ENCODE measurements at places on chromosomes 5 and 9.

GRCh38 chr9:2837915-2838314 lies 6.0 kb downstream of the PUM3 start:
- no peak overlapping the region for H3K4me3 ChIP-seq
- H3K4me1 ChIP-seq = peaks cover 7% of the 10 kb centered on the region
- no peaks in the 10 kb centered on the region for H3K27me3 ChIP-seq
- DNase-seq = no peak
- H3K36me3 ChIP-seq = peaks cover 40% of the 10 kb centered on the region

- H3K4me1 ChIP-seq = no peaks in the 10 kb centered on the region
- no peak overlapping the region for H3K27ac ChIP-seq
- H3K36me3 ChIP-seq = no peaks in the 10 kb centered on the region
Observed at GRCh38 chr9:36325081-36325828, 67.0 kb upstream of the GNE start.

DNA sequence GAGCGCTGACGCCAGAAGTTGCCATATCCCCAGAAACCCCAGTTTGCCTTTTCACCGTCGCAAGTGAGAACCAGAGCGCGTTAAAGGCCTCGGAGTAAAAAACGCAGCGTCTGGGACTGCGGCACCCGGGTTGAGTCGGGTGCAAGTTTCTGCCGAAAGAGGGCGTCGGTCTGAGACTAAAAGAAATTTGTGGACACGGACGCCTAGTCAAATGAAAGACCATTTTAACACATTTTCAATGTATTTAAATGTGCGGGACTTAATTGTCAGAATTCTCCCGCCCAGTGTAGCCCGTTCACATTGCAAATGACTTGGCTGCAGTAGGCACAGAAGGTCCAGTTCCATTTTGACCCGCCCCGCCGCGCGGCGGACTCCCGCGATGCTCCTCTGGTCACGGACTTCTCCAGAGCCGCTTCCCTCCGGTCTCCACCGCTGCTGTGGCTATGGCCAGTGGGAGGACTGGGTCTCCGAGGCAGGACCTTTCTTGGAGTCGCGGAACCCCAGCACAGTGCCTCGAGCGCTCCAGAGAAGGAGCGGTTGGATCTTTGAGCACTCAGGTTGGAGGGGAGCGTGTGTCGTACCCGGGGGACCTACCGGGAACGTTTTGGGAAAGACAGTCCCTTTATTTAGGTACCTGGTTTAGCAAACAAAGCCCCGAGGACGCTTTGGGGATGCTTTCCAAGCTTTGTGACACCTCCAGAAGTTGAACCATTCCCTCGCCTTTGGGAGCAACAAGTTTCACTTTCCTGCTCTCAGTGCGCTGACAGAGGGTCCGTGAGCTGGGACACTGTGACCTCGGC lies 1.2 kb upstream of the NPR3 start:
- peak overlapping the region; percentile 75 for H3K4me3 ChIP-seq
- peaks cover 44% of the 10 kb centered on the region for H3K4me1 ChIP-seq
- H3K27ac ChIP-seq = no peak overlapping the region

DNA sequence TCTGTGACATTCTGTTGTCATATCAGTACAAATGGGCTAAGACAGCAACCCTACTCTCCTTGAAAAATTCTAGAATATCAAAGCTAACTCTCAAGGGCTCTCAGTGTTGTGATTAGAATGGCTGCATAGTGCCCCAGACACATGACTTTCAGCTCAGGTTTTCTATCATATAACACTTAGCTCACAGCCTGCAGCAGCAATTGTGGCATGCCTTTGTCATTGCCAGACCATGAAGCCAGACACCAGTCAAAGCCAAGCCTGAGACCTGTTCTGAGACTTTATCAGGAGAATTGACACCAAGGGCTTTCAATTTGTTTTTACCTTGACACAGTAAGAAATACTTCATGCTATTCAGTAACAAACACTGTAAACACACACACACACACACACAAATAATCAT lies 159.0 kb upstream of the SNX2 start:
- DNase-seq = no peak
- H3K36me3 ChIP-seq = no peaks in the 10 kb centered on the region
- no peaks in the 10 kb centered on the region for H3K27me3 ChIP-seq
- no peak overlapping the region for H3K27ac ChIP-seq

DNA sequence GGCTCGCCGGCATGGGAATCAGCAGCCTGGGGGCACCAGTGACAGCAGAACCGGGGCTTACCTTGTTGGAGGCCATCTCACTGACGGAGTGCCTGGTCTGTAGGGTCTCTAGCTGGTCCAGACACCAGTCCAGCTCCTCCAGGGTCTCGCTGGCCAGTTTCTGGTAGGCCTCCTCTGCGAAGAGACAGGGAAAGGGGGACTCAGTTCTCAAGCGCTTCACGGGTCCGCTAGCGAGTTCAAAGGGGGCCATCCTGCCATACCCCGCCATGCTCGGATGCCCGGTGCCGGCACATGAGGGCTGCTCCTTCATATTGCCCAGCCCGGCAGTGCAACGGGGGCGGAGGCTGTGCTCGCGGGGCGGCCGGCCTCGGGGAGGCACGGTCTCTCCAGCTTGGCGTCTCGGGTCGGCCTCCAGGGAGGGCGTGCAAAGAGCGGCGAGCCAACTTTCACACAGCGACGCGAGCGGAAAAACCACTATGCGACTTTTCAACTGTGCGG lies 456.0 kb downstream of the RAB3C start:
- H3K36me3 ChIP-seq = no peaks in the 10 kb centered on the region
- H3K4me3 ChIP-seq = peak overlapping the region; percentile 87
- H3K27me3 ChIP-seq = peaks cover 52% of the 10 kb centered on the region
- peak; percentile 43 for DNase-seq
- no peak overlapping the region for H3K27ac ChIP-seq

DNA sequence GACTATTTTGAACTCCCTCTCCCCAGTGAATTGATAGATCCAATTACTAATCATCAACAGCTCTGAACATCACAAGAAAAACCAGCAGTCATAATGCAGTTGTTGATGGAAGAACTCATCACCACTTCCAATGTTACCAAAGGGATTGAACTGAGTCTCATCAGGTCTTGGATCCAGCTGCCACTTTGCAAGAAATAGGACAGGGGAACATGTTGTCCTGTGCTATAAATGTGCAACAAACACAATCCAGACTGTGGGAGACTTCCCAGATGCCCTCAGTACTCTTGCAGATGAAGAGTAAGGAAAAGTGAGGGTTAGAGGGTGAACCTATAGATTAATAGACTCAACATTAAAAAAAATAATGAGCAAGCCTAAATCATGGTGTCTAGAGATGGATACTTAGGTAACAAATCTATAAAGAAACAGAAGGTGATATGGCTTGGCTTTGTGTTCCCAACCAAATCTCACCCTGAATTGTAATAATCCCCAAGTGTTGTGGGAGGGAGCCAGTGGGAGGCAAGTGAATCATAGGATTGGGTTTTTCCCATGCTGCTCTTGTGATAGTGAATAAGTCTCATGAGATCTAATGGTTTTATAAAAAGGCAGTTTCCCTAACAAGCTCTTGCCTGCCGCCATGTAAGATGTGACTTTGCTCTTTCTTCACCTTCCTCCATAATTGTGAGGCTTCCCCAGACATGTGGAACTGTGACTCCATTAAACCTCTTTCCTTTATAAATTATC lies 63.4 kb upstream of the PAPPA start:
- no peak for DNase-seq
- no peak overlapping the region for H3K27ac ChIP-seq
- H3K4me3 ChIP-seq = no peak overlapping the region
- H3K4me1 ChIP-seq = peaks cover under 1% of the 10 kb centered on the region

GRCh38 chr5:178240766-178241165 lies 8.2 kb upstream of the PHYKPL start:
- DNase-seq = no peak
- peaks cover 7% of the 10 kb centered on the region for H3K4me1 ChIP-seq
- no peaks in the 10 kb centered on the region for H3K27me3 ChIP-seq
- no peaks in the 10 kb centered on the region for H3K36me3 ChIP-seq
- no peak overlapping the region for H3K27ac ChIP-seq

DNA sequence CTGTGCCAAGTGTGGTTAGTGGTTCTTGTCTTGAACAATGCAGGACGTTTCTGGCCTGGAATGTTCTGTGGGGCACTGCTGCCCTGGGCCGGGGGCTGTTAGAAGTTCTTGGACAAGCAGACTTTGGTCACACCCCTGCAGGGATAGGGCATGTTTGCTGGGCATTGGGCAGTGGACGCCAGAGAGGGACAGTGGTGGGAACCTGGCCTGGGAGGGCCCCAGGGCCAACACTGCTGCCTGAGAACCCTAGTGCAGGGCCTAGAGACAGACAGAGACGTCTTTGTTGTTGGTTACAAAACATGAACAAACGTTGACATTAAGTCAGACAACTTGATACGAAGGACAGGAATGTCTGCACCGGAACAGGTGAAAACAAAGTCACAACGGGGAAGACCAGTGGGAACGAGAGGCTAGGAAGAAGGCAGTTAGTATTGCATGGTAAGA lies 57.0 kb downstream of the WNK2 start:
- H3K27ac ChIP-seq = no peak overlapping the region
- no peak for DNase-seq
- H3K36me3 ChIP-seq = peaks cover 13% of the 10 kb centered on the region
- peaks cover 5% of the 10 kb centered on the region for H3K4me1 ChIP-seq
- H3K27me3 ChIP-seq = no peaks in the 10 kb centered on the region
- no peak overlapping the region for H3K4me3 ChIP-seq

DNA sequence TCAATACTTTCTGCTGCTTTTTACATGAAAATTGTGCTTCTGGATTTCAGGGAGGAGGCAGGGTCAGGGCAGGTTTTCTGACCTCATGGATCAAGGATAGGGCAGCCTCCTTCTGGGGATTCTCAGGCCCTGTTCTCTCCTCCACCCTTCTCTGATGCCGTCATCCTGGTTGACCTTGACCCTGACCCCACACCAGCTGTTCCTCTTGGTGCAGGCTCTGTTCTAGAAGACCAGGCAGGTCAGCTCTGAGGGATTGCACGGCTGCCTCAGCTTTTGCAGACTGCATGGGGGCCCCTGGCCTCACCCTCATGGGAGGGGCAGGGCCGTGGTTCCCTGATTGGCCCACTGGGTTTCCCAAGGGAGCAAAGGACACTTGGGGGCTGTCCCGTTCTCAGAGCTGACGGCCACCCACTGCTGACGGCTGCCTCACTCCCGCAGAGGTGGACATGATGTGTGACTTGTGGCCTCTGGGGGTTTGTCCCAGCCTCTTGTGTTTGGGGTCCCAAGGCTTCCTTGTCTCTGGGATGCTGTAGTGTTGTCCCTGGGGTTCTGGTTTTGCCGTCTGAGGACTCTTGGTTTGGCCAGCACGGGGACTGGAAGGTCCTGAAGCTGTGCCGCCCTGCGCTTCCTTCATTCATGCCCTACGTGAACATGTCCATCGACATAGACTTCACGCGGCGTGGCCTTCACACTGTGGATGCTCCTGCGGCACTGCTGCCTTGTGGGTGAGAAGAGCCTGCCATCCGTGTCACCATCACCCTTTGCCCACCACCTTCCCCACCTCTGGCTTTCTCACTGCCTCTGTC lies 34.5 kb downstream of the CEP72 start:
- H3K27ac ChIP-seq = no peak overlapping the region
- H3K27me3 ChIP-seq = no peaks in the 10 kb centered on the region
- H3K4me1 ChIP-seq = no peaks in the 10 kb centered on the region
- no peak overlapping the region for H3K4me3 ChIP-seq
- peaks cover 23% of the 10 kb centered on the region for H3K36me3 ChIP-seq

GRCh38 chr5:173736374-173736773 lies 119.9 kb upstream of the BOD1 start:
- H3K4me1 ChIP-seq = peaks cover 9% of the 10 kb centered on the region
- H3K27me3 ChIP-seq = no peaks in the 10 kb centered on the region
- 0 out of 2 replicates have a peak, but pooled peaks cover 4% of the 10 kb centered on the region for H3K36me3 ChIP-seq
- H3K27ac ChIP-seq = peak overlapping the region; percentile 28

- H3K27me3 ChIP-seq = no peaks in the 10 kb centered on the region
- no peak overlapping the region for H3K4me3 ChIP-seq
- H3K4me1 ChIP-seq = peaks cover 15% of the 10 kb centered on the region
- no peak for DNase-seq
Observed at GRCh38 chr5:1356873-1357787, 12.2 kb upstream of the CLPTM1L start.

- peaks cover 27% of the 10 kb centered on the region for H3K36me3 ChIP-seq
- no peaks in the 10 kb centered on the region for H3K4me1 ChIP-seq
- no peak overlapping the region for H3K27ac ChIP-seq
- no peaks in the 10 kb centered on the region for H3K27me3 ChIP-seq
- DNase-seq = no peak
- H3K4me3 ChIP-seq = no peak overlapping the region
Observed at GRCh38 chr5:8730194-8730593, 815.7 kb downstream of the SEMA5A start.

DNA sequence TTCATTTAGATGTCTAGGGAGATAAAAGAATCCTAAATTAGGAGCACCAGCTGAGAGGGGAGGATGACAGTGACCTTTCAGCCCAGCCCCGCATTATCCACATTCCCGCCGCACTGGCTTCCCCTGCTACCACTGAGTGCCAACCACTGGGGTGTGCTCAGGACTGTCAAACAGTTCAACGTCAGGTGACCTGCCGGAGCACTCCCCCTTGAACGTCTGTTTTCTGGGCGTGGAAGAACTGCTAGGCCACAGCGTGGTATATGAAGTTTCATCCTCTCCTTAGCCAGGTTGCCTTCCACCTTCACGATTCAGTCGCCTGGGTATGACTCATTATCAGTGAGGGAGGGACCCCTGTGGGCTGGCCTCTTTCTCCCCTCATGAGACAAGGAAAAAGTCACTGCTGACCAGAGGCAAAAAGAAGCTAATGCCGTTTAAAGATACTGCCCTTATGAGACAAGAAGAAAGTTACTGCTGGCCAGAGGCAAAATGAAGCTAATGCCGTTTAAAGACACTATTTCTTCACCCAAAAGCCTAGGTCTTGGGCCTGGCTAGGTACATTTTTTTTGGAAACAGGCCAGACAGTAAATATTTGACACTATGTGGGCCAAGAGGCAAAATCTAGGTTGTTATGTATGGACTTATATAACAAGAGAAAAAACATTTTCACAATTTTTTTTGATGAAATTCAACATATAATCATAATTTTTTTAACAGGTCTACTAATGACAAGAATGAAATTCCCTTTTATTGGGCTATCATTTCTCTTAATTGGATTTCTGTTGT lies 4.6 kb downstream of the NMRK1 start:
- no peak overlapping the region for H3K27ac ChIP-seq
- no peak overlapping the region for H3K4me3 ChIP-seq
- peaks cover 43% of the 10 kb centered on the region for H3K4me1 ChIP-seq
- no peaks in the 10 kb centered on the region for H3K27me3 ChIP-seq

DNA sequence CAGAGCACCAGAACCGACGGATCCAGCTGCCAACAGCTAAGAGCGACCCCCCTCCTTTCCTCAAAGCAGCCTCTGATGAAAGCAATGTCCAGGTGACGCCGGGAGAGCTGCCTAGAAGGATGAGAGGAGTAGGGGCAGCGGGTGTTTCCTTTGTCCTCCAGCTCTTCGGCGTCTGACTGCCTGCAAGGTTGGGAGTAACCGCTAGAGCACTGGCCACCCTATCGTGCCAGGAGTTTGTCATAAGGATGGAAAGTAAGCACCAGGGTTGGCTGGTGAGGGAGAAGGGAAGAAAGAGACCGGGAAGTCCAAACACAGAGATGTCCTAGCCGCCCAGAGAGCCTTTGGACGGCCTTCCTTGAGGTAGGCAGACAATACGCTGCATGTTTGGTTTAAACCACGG lies 10.8 kb downstream of the MRPL36 start:
- H3K27ac ChIP-seq = no peak overlapping the region
- H3K36me3 ChIP-seq = no peaks in the 10 kb centered on the region
- peaks cover 32% of the 10 kb centered on the region for H3K4me1 ChIP-seq

GRCh38 chr5:83654427-83654994 lies 66.1 kb downstream of the HAPLN1 start:
- peaks cover 18% of the 10 kb centered on the region for H3K4me1 ChIP-seq
- no peaks in the 10 kb centered on the region for H3K27me3 ChIP-seq
- no peak for DNase-seq
- no peaks in the 10 kb centered on the region for H3K36me3 ChIP-seq
- H3K27ac ChIP-seq = no peak overlapping the region
- no peak overlapping the region for H3K4me3 ChIP-seq

GRCh38 chr9:87875060-87875459 lies 7.6 kb upstream of the SPATA31E1 start:
- peaks cover 3% of the 10 kb centered on the region for H3K36me3 ChIP-seq
- H3K27ac ChIP-seq = no peak overlapping the region
- peaks cover 10% of the 10 kb centered on the region for H3K27me3 ChIP-seq
